ENCODE measurements at places on chromosomes 5 and 9. TPM values are rescaled to one million over a fixed set of nuclear protein-coding genes. Genes with fewer than 3 reads are reported as not detected.
A peak's percentile ranks its signal among the peaks of the same experiment; 100 is the strongest.

- no peak for DNase-seq
Measured at GRCh38 chr5:74851684-74852353, 14.4 kb downstream of the FAM169A start.

DNA sequence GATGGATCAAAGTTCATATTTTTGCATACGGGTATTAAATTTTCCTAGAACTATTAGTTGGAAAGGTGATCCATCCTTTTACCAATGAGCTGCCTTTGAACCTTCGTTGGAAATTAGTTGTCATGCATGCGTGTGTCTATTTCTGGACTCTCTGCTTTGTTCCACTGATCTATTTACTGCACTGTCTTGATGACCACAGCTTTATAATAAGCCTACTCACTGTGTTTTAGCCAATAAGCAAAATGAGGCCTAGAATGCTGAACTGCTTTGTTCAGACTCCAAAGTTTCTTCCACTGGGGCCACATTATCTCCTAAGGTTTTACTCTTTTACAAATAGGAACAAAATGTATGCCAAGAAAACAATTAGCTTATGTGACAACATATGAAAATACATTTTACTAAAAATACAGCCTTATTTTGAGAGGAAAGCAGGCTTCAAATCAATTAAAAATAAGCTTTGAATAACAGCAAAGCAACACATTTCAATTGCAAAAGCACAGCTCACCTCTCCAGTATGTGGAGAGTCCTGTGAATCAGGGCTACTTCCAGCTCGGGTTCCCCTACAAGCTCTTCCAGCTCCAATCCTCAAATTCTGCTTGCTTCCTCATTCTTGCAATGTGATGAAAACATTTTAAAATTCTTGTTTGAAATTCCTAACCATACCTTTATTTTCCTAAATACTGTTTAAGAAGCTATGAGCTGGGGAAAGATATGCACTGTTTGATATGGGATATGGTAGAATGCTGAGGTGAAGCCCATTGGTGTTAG lies 72.0 kb downstream of the RETREG1 start:
- DNase-seq, result no peak

GRCh38 chr5:17872204-17872603 lies 237.9 kb downstream of the TAF11L14 start:
- no peak for DNase-seq

DNA sequence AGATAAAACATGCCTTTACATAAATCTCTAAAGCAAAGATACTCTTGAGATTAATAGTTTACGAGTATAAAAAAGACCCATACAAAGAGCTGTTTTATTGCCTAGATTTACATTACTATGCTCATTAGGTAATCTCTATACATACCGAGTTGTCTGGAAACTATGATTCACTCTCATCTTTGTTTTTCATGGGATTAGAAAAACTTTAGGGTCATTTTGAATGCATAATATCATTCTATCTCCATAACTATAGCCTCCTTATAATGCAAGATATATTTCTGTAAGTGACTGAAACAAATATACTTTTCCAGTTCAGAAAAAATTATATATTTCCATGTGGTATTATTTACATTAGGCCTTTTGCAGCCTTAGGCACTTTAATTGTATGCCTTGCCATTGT lies 1088.7 kb upstream of the ARRDC3 start:
- no peak for DNase-seq

DNA sequence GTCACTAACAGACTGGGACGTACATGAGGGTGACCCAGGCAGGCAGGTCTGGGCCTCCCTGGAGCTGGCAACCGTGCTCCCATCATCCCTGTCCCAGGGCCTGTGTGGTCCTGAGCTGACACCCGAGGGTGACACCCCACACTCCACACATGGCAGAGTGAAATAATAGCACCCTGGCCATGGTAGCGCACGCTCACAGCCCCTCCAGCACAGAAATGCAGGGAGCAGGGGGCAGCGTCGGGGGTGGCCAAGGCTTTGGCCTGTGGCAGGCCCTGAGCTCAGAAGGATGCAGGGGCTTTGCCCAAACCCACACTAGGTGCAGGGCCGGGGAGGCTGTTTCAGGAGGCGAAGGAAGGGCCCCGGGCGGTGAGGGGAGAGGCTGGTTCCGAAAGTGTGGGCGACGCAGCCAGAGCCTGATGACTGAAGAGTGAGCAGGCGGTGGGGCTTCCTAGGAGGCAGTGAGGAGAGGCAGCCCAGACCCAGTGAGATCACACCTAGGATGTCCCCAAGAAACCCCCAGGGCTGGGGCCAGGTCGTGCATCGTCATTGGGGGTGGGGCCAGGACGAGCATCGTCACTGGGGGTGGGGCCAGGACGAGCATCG lies 12.9 kb downstream of the OR2V2 start:
- peak; percentile 39 for DNase-seq

DNA sequence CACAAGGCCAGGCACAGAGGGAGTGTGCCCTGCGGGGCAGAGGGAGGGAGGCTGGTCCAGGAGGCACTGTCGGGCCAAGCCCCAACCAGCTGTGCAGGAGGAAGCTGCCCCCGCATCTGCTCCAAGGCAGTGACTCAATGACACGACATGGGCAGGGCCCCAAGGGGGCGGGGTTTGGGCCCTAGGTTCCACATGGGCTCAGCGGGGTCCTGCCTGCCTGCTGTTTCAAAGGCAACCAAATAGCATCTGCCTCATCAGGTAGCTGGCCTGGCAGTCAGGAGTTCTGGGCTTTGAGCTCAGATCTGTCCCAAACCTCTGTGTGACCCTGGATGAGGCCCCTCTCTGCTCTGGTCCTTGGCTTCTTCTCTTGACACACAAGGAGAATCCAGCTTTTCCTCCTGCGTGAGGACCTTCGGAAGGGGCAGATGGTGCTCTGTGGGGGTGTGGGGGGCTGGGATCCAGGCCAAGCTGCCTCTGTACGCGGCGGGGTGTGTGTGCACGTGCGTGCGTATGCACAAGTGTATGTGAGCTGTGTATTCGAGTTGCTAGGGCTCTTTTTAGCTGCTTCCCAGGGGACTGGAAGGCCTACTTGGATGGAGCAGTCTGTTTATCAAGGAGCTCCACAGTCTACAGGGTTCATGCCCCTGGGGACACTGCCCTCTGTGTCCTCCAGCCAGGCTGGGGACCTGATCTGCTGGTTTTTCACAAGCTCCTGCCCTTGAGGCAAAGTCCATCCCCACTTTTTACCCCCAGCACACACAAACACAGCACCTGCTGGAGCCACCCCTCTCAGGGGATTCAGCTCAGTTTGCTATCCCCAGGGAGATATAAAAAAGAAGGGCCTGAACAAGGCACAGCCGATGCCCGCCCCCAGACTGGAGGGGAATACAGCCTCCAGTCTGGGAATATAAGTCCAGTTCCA lies 138.9 kb downstream of the RGS3 start:
- no peak for DNase-seq

GRCh38 chr9:69965416-69966145 lies 78.1 kb upstream of the MAMDC2 start:
- DNase-seq, result no peak

- DNase-seq, result no peak
Measured at GRCh38 chr5:171562822-171563221, 143.4 kb downstream of the FGF18 start.

DNA sequence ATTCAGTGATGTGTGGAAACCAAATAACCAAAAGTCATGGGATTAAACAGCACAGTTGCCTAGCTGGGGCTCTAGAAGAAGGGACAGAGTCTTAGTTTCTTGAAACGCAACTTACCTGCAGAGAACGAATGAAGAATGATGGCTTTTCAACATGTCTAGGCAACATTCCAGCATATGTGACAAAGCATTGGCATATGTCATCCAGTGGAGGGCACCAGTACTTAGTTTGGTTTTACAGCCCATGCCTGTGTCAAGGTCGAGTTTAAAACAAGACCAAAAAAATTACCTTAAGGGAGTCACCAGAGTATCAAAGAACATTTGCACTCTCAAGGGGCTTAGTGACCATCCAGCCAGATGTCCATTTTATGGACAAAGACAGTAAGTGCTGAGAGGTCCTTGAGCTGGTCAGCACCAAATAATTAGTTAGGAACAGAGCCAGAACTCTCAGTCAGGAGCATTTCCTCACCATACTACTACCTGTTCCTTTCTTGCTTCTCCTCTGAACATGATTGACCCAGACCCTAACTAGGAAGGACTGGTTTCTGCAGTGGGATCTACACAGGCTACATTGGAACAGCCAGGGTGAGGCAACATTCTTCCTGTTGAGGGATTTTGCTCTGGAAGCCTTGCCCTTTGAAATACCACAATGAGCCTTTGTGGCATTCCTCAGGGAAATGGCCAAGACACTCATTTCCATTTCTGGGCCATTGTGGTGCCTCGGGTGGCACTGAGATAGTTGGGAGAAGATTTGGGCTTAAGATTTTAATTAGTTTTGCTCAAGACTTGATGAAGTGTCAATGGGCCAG lies 75.4 kb upstream of the ANKH start:
- no peak for DNase-seq

DNA sequence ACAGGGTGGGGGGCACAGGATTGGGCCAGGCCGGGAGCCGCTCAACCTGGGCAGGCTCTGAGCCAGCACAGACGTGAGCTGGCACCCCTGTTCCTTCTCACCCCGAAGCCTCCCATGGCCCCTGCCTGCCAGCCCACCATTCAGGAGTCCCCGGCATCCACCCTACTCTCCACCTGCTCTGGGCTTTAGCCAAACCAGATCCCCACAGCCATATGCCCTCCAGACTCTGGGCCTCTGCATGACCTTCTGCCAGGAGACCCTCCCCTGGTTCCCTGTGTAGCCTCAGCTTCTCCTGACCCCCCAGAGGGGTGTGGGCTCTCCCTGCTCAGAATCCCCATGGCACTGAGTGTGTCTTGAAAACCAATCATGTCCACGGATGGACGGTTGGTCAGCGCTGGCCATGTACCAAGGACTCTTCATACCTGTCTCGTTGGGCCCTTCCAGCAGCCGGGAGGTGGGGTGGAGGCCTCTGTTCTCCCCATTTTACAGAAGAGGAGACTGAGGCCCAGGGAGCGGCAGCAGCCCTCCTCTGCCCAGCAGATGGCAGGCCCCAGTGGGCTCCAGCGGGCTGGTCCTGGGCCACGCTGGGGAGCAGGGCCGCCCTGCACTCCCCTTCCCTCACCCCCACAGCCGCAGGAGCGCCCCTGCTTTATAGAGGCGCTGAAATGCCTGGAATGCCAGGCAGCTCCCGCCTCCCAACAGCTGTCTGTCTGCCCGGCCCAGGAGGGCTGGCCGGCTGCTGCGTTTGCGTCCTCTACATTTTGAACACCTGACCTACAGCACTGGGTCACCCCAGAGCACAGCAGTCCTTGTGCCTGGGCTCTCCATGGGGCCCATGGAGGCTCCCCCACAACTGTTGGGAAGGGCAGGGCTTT lies 3.5 kb upstream of the MYMK start:
- DNase-seq, result no peak

- peak; percentile 10 for DNase-seq
Measured at GRCh38 chr9:77648234-77649108, at the start of gene GNA14. TSS of gene GNA14 (minus strand) at chr9:77648322. CDS start at chr9:77647793, 529 bp downstream.

GRCh38 chr5:151651997-151652645 lies 34.6 kb downstream of the SPARC start:
- peak; percentile 78 for DNase-seq

DNA sequence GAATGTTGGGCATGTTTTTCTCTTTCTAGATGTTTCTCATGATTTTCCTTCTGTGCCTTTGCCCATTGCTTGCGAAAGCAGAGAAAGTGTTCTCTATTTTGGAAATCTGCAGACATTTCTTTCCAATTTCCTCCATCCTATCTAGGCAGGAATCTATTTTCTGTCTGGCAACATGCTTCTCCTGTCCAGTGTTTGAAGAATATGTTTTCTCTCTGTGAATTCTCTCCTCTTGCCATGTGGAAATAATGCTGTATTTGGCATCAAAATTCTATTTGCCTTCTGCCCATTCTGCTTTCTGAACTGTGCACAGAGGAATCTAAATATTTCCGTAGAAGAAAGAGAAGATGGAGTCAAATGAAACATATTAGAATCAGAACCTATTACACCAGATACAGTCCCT lies 833.3 kb downstream of the CDH9 start:
- no peak for DNase-seq

- no peak for DNase-seq
Measured at GRCh38 chr9:81477669-81478068, 211.7 kb downstream of the TLE1 start.

DNA sequence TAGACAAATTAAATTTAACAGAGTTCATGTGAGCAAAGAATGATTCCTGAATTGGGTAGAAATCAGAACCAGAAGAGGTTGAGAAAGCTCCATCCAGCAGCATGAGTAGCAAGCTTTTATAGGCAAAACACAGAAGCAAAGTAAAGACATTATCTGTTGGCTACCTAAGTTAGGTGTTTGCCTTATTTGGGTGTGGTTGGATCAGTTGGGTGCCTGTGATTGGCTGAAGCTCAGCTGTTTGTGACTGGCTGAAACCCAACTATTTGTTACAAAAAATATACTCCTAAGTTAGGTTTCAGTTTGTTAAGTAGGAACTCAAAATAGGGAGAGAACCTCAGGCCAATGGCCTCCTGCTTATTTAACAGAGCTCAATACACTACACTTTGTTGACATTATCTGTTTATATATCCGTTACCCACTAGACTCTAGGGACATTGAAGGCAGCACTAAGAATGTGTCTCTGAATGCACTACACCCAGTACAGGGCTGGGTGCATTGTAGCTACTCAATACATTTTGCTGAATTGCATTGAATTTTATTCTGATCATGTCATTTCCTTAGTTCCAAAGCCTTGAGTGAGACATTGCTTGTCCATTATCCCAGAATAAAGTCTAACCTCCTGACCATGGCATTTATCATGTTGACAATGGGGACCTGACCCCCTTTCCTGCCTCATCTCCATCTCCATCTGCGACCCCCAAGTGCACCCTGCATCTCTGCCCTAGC lies 98.7 kb downstream of the CCDC192 start:
- DNase-seq, result no peak

DNA sequence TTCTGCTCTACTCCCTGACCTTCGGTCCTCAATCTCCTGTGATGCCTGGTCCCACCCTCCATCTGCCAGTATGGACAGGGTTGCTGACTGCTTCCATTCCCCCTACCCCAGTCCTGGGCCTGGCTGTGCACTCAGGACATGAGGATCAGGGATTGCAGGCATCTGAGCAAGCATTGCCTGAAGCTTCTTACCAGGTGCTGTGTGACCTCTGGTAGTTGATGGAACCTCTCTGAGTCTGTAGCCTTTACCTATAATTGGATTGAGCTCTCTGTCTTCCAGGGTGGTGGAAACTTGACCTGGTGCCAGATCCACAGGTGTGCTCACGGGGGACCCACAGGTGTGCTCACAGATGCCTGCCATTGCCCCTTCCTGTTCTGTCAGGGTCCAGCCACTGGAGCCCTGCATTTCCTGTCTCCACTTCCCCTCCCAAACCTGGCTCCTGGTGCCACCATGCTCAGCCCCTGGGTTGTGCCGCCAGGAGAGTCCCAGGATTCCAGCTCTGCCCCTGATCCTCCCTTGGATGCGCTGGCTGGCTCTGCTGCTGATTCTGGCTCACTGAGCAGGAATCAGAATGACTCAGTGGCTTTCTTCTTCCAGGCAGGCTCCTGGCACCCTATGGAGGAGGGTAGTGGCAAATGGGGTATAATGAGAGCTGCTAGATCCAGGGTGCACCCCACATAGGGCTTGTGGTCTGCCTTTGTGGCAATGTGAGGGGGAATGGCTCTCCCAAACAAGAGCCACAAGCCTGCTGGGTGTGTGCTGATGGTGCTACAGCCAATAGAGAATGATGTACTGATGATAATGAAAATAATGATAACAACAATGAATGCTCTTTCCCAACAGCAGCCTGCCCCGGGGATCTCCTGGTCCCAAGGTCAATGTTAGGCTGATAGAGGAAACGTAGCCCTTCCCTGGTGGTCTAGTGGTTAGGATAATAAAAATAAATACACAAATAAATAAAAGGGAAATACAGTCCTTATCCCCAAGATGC lies 35.2 kb upstream of the PSD2 start:
- DNase-seq, result no peak

The PPP3R2 gene
- 2.2 TPM for total RNA-seq

The TMEM250 gene
- 34.8 TPM for total RNA-seq

The HACD4 gene
- 1.6 TPM for total RNA-seq

The GARIN3 gene
- total RNA-seq, result not detected

The TRUB2 gene
- total RNA-seq, result 42.6 TPM

The SPINK13 gene
- total RNA-seq, result not detected

All from dorsolateral prefrontal cortex (tissue), 122 donors.